Fibroblast of the aortic adventitia (primary cell): ENCODE measurements at places on chromosomes 7 and 10.

GRCh38 chr7:110090110-110090820, 1000.7 kb upstream of the LRRN3 start:
- DNase-seq = no peak

- no peak for DNase-seq
These were observed 41.4 kb upstream of the PITRM1 start for GRCh38 chr10:3213758-3214515.

DNA sequence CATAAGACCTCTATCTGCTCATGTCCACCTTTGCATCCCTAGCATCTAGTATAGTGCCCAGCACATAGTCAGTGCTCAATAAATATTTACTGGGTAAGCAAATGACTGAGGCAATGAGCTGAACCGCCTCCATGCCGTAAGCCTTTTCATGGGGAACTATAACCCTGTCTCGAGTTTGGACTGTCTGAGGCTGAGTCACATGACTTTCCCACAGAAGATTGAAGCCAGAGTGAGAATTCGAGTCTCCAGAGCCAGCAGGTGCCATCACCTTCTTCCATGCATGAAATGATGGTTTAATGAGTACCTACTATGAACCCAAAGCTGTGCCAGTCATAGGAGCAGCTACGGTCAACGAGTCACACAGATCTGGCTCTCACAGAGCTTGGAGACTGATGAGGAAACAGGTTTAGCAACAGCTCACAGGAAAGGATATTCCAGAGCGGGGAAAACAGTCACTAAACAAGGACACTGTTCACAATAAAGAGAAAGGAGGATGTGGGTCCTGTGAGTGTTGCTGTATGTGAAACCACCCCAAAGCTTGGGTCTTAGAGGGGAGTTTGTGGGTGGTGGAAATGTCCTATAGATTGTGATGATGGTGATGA, 75.2 kb downstream of the TEX36 start:
- no peak for DNase-seq

- peak; percentile 63 for DNase-seq
These were observed 24.0 kb upstream of the PAPSS2 start for GRCh38 chr10:87635498-87636312.

- DNase-seq = no peak
These were observed 240.5 kb downstream of the ETV1 start for GRCh38 chr7:13748998-13749397.
